Hypothalamus (tissue), 51 donors: ENCODE measurements at places on chromosomes 7 and 10.

GRCh38 chr7:36487756-36488336 lies 98.2 kb downstream of the ANLN start:
- DNase-seq = no peak

- no peak for DNase-seq
Observed at GRCh38 chr10:127576740-127577161, 27.6 kb downstream of the NPS start.

DNA sequence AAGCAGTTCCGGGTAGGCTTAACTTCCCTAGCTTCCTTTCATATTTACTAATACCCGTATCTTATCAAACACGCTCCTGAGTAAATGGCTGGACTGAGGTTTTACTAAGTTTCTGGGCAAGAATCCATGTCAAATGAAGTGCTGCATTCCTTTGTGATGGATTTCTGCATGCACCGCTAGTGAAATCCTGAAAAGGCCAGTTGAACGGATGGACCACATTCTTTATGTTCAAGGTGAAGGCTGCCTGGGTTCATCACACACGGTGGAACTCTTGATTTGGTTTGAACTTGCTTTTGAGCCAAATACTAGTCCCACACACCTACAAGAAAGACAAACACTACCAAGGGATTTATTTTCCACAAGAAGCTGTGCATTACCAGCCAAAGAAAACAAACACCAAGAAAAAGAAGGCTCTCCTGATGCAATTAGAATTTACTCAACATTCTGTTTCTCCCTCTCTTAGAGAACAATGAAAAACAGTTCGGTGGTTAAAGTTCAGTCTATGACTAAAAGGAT lies 255.0 kb upstream of the SEMA3C start:
- no peak for DNase-seq

GRCh38 chr7:105644937-105645336 lies 63.6 kb upstream of the EFCAB10 start:
- DNase-seq = no peak

DNA sequence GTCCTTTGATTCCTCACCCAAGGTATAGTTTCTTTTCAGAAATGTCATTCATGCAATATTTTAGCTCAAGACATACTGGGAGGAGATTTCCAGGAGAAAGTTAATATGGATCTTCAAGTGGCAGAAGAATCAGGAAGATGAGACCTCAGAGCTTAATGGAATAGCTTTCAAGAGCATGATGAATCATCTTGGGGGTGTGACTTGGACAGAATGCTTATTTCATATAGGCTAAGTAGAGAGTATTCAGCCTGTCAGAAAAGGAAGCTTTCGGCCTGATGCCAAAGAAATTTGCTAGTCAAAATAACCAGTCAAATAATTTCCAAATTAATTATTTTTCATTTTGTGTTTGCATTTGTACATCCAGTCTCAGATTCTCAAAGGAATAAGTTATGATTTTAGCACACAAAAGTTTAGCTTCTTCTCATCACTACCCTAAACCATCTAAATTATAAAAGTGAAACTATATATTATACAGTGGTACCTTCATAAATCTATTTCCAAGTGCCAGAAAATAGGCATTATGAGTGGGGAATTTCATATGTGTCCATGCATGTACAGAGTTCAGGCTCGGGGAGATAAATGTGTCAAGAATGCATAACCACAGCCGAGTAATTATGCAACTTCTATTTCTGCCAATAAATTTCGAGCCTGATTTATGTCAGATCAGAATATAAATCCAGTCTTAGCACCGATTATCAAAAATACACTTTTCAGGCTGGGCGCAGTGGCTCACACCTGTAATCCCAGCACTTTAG lies 27.3 kb upstream of the CALD1 start:
- DNase-seq = no peak

DNA sequence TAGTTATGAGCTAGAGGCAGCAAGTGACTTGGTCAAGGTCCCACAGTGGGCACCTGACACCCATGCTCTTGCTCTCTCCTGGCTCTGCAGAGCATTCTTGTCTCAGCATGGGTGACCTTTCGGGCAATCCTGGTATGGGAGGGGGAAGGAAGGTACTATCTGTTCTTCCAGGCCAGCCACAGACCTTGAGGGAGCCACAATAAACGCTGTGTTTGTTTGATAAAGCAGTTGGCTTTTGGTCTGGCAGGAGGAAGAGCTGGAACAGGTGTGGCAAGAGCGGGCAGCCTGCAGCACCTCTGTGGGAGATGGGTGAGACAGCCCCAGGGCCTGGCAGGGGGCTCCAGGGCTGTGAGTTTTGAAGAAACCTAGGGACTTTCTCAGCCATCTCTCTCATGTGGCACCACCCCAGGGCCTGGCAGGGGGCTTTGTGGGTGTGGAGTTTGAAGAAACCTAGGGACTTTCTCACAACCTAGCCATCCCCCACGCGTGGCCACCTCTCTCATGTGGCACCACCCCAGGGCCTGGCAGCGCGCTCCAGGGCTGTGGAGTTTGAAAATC lies 11.4 kb downstream of the CLDN3 start:
- DNase-seq = no peak

GRCh38 chr7:16086743-16087142 lies 334.6 kb downstream of the CRPPA start:
- DNase-seq = no peak

DNA sequence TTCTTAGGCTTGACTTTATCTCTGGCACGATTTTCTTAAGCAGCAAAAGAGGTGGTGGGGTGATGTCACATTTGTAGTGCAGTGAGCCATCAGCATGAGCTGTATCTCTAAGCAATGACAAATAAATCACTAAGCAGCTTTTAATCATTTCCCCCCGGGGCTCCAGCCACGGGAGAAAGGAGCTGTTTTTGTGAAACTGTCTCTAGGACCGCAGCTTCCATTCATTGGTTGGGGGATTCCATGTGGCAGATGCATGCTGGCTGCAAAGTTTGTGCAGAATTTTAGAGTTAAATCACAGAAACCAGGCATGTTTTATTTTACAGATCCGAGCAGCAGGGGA lies 464 bp downstream of the KIAA1217 start:
- no peak for DNase-seq

GRCh38 chr10:27997865-27998177 lies 1.1 kb downstream of the ODAD2 start:
- no peak for DNase-seq

- DNase-seq = no peak
Observed at GRCh38 chr10:17409170-17409733, 45.1 kb downstream of the ST8SIA6 start.

GRCh38 chr10:17793823-17794644 lies 15.1 kb upstream of the MRC1 start:
- DNase-seq = no peak

DNA sequence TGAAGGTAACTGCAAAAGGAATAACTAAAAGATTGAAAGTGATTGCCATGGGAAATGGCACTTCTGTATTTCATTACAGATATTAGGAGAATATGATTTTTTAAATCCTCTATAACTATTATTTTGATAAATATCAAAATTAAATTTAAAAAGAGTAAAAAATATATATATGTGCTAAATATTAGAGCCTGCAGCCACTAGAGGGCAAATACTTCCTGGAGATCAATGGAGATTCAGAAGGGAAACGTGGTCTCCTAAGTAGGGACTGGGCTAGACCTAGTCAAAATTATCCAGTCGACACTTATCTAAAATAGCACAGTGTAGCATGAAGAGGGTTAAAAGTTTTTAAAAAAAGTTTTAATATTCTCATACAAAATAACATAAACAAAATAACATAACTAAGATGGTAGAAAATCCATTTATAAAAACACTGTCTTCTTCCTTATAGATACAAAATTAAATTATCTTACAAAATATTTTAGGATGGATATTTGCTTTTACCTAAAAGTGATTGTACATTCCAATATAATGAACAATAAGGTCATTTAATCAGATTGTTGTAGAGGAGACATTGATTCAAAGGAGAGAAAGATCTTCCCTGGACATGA lies 434.3 kb downstream of the MDFIC start:
- DNase-seq = no peak

DNA sequence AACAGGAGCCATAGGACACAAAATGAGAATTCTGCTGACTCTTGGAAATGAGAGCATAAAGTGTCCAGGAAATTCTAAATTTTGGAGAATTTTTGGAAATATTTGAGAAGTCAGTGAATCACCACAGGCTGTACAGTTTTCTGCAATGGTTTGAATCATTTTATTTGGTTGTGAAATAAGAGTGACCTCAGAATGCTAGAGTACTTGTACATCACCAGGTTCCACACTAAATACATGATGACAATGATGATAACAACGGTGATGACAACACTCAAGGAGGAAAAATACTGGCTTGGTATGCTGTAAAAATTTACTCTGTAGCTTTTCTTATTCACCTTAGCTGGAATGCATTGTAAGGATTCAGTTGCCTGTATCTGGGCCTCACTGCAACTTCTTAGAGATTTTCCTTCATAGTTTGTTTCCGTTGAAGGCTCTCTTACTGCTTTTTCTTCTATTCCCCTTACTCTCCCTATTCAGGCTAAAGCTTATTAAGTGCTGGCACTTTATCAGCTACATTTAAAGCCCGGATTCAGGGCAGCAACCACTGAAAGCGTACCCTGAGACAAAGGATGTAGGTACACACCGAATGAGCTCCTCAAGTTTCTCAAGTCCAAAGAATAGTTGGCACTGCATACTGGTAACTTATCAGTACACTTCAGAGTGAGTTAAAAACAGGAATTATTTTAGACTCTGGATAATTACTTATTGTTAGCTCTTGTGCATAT lies 30.2 kb upstream of the NME8 start:
- DNase-seq = no peak

DNA sequence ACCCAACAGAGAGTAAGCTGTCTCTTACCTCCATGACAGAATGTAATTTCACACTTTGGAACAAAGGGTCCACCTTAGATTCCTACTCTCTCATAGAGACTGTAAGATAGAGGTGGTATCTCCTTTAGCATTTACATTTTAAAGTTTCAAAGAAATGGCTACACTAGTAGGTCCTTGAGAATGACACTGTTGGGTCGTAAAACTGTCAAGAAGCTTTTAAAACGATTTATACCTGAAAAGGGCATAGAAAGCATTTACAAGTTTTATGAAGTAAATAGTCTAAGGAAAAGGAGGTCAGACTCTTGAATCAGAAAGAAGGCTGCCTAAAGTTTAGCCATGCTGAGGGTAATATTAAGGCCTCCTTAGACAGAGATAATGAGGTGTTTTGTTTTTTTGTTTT lies 1212.4 kb upstream of the PHF14 start:
- DNase-seq = no peak

- DNase-seq = peak; percentile 56
Observed at GRCh38 chr7:2313450-2314208, 612 bp downstream of the SNX8 start.
